ENCODE measurements at places on chromosomes 1 and 21. TPM values are rescaled to one million over a fixed set of nuclear protein-coding genes. Genes with fewer than 3 reads are reported as not detected.
A peak's percentile ranks its signal among the peaks of the same experiment; 100 is the strongest.

Gene ZBTB8OS
- total RNA-seq, result 18.1 TPM

DNA sequence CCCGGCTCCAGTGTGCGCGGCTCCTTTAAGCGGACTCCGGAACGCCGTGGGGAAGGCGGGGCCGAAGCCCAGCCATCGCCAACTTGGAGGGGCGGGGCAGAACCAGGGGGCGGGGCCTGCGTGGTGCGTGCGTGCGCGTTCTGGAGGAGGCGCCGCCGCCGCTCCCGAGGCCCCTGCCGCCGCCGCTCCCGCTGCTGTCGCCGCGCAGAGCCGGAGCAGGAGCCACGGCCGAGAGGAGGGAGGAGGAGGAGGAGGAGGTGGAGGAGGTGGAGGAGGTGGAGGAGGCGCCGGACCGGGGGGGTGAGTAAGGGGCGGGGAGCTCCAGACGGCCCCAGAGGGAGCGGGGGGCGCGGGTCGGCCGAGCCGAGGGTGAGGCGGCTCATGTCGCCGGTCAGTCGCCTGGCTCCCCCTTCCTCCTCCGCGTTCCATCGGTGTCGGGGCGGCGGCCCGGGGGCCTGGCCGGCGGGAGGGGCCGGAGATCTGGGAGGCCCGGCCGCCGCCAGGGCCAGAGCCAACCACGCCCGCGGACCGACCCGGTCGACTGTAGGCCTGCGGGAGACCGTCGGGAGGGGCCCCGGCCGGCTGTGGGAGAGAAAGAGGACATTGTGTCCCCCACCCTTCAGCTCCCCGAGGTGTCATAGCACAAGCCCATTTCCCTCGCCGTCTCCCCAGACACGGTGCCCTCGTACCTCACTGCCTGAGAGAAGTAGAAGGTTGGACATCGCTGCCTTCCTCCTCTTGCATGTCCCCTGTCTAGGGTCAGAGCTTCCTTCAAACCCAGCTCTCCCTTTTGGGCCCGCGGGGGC lies at the start of gene RAP1A:
Gene RAP1A, plus strand, starts transcription at position 155 of the 806 bp plus-strand sequence. CDS start 71,572 bp downstream, outside the sequence.
- H3K36me3 ChIP-seq, result no peaks in the 10 kb centered on the region
- DNase-seq, result peak; percentile 73
- H3K4me3 ChIP-seq, result peak within 1 kb of the TSS; percentile 92
- H3K4me1 ChIP-seq, result peaks cover 25% of the 10 kb centered on the region

DNA sequence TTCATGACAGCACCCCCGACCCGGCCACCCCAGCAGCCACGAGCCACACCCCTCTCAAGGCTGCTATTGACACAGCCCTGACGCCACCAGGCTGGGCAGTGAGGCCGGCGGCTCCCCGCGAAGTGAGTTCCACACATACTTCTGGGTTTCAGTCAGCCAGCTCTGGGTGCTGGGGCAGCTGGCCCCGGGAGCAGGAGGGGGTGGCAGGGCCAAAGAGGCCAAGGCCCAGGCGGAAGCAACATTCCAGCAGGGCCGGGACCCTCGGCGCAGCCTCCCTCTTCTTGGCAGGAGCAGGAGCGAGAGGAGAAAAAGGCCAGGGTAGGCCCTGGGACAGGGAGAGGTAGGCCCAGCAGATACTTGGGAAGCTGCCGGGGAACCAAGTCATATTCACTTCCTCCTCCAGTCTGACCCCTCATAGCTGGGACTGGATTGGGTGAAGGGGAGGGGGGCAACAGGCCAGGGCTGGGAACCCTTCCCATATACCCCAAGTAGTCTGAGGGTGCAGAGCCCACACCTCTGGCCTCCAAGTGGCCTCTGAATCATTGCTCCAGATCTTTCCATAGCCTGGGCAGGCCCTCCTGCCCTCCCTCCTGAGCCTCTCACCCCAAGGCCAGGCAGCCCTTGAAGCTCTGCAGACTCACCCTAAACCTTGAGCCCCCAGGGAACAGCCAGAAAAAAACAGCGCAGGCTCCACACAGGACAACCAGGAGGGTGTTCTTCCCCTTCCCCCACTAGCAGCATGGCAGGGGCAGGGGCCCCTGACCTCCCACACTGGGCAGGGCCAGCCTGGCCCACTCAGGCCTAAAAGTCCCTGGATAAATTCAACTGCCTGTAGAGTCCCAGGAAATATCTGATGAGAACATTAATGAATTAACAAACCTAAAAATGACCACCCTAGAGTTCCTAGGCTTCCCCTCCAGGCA lies 5.7 kb downstream of the HSPG2 start:
- DNase-seq, result no peak
- peaks cover 10% of the 10 kb centered on the region for H3K36me3 ChIP-seq
- H3K4me3 ChIP-seq, result no peak overlapping the region
- peak overlapping the region; percentile 88 for H3K27ac ChIP-seq
- H3K27me3 ChIP-seq, result no peaks in the 10 kb centered on the region

Gene PLXNA2
- total RNA-seq, result 53.4 TPM

Gene HHIPL2
- not detected for total RNA-seq

DNA sequence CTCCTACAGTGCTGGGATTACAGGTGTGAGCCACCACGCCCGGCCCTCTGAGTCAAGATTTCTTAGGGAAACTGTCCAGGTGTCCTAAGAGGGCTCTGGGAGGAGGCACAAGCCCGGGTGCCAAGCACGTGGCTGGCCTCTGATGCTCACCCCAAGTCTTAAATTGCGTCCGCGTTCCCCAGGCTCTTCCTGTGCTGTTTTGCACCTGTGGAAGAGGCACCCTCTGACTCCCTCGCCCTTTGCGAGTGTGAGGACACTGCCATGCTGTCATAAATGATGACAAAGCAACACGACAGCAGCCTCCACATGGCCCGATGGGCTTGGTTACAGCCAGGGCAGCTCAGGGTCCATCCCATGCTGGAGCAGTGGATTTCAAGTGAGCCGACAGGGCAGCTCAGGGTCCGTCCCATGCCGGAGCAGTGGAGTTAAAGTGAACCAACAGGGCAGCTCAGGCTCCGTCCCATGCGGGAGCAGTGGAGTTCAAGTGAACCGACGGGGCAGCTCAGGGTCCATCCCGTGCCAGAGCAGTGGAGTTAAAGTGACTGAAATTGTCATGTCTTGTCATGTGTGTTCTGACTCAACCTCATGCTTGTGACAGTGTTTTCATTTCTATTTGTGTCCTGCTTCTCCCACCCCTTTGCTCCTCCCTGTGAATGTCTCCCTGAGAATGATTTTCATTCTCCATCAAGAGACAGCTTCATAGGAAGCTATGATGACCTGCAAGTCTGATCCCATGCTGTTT lies 33.9 kb downstream of the PCNT start:
- no peaks in the 10 kb centered on the region for H3K4me1 ChIP-seq
- no peaks in the 10 kb centered on the region for H3K27me3 ChIP-seq
- no peak for DNase-seq
- no peak overlapping the region for H3K4me3 ChIP-seq
- no peak overlapping the region for H3K27ac ChIP-seq
- peaks cover 17% of the 10 kb centered on the region for H3K36me3 ChIP-seq

Gene SLC41A1
- total RNA-seq, result 5.3 TPM

Gene CLCA1
- not detected for total RNA-seq

Gene TRABD2B
- 1.7 TPM for total RNA-seq

DNA sequence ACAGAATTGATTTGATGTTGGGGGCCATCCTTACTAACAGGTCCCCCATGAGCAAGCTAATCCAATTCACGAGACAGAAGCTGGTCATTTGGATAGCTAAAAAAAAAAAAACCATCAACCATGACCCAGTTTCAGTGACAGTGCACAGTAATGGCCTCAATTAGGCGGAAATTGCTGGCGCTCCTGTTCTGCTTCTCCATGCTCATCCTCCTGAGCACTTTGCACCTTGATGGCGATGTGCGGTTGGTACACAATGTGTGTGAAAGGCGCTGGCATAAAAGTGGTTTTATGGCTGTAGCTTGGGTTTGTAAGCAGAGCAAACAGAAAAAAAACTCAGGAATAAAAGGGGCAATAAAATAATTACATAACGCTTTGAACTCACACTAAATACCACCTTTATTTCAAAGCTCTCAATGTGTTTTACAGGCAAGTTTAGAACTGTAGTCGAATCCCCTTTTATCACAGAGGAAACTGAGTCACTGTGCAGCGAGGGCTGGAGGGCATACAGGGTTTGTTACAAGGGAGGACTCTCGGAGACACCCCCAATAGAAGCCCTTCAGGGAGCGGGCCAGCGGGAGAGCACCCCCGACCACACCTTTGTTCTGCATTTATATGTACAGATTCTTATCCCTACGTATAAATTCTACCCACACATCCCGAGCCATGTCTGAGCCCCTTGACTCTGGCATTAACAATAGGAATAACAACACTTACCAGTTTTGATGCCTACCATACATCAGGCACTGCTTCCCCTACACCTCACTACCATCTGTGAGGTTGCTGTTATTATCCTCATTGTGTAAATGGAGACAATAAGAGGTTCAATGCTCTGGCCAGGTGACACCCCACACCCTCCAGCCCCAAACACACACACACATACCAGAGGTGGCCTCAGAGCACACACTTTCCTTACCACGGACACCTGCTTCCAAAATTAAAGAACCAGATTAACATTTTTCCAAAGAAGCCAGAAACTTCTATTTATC lies 213.5 kb upstream of the IRF2BP2 start:
- no peaks in the 10 kb centered on the region for H3K27me3 ChIP-seq
- DNase-seq, result no peak
- H3K4me3 ChIP-seq, result no peak overlapping the region
- H3K4me1 ChIP-seq, result no peaks in the 10 kb centered on the region

GRCh38 chr1:2405588-2406295 lies 6.6 kb downstream of the PEX10 start:
- no peak overlapping the region for H3K27ac ChIP-seq
- no peak overlapping the region for H3K4me3 ChIP-seq
- no peak for DNase-seq

DNA sequence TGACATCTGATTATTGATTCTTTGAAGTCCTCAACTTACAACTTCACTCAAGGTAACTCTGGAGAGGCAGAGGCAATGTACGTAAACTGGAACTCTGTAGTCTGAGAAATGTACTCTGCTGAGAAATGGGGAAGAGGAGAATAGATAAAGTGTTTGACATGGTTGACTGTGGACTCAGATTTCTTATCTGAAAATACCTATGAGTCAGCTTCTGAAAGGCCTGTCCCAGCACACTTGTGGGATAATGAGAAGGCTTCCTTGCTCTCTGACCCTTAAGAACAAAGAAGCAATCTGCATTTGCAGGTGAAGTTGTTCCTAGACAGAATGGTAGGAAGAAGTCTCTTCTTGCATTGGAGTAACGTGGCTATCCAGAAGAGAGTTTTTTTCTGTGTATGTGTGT lies 1573.5 kb downstream of the BRINP3 start:
- H3K27ac ChIP-seq, result no peak overlapping the region
- H3K4me3 ChIP-seq, result no peak overlapping the region
- DNase-seq, result no peak
- H3K27me3 ChIP-seq, result no peaks in the 10 kb centered on the region

DNA sequence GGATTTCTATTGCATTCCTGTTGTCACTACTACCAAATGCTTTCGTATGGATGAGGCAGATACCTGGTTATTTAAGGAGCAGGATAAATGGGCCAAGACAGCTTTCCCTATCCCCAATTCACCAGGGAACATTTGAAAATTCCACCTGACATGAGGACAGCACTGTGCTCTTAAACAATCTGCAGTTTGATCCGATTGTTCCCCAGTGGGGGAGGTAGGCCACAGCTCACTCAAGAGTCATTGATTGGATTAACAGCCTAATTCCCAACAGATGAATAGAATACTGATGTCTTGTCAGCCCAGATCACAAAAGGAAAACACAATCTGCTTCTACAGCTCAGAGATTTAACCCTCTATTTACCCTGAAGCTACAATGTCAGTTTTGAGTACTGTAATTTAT lies 123.9 kb downstream of the LHX4 start:
- H3K4me3 ChIP-seq, result no peak overlapping the region
- H3K27me3 ChIP-seq, result no peaks in the 10 kb centered on the region
- no peaks in the 10 kb centered on the region for H3K4me1 ChIP-seq

GRCh38 chr1:214021321-214021720 lies 33.5 kb downstream of the PROX1 start:
- no peaks in the 10 kb centered on the region for H3K27me3 ChIP-seq
- no peaks in the 10 kb centered on the region for H3K36me3 ChIP-seq
- H3K4me3 ChIP-seq, result no peak overlapping the region
- no peaks in the 10 kb centered on the region for H3K4me1 ChIP-seq
- DNase-seq, result no peak
- H3K27ac ChIP-seq, result no peak overlapping the region

GRCh38 chr1:77282866-77283539 lies 1.2 kb downstream of the AK5 start:
- peaks cover 75% of the 10 kb centered on the region for H3K27me3 ChIP-seq
- no peaks in the 10 kb centered on the region for H3K36me3 ChIP-seq
- H3K4me1 ChIP-seq, result peaks cover 10% of the 10 kb centered on the region
- peak overlapping the region; percentile 70 for H3K4me3 ChIP-seq
- no peak for DNase-seq
- H3K27ac ChIP-seq, result no peak overlapping the region

Gene IGSF3
- total RNA-seq, result 56.5 TPM

DNA sequence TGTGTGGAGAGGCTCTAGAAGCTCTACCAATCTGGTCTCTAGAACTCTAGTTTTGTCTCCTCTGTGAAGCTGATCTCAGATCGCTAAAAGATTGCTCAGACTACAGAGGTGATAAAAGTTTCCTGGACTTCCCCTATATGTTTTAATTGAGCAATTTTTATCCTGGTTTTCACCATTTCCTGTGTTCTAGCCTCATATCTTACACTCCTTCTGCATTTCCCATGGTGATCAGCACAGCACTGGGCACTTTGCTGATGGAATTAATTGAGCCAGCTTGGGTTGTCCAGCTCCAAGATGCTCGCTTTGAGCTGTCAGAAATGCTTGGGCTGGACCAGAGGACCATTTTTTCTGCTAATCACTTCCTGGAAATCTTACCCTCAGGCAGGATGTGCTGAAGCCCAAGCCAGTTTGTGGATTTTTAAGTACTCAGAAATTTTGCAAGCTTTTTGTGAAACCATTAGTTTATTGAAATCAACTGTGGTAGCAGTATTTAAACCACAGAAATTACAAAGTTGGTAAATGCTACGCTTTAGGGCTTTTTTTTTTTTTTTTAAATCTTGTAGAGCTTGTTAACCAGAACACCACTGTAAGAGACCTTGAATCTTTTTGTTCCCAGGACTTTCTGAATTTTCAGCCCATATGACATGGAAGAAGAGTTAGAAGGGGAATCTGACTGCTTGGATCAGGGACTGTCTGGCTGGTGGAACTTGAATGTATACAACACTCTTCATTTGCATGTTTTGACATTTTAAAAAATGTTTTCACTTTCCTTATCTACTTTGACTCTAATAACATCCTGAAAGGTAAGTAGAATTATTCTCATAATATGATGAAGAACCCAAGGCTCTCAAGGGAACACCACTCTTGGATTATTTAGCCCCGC lies 28.4 kb downstream of the CD48 start:
- DNase-seq, result no peak
- H3K27ac ChIP-seq, result no peak overlapping the region
- no peaks in the 10 kb centered on the region for H3K36me3 ChIP-seq
- peaks cover 7% of the 10 kb centered on the region for H3K4me1 ChIP-seq

- no peak overlapping the region for H3K27ac ChIP-seq
- no peak for DNase-seq
- no peaks in the 10 kb centered on the region for H3K27me3 ChIP-seq
- no peaks in the 10 kb centered on the region for H3K36me3 ChIP-seq
- H3K4me1 ChIP-seq, result no peaks in the 10 kb centered on the region
Measured at GRCh38 chr1:190327271-190327670, 150.4 kb downstream of the BRINP3 start.

- no peak overlapping the region for H3K4me3 ChIP-seq
- H3K36me3 ChIP-seq, result no peaks in the 10 kb centered on the region
- H3K27me3 ChIP-seq, result no peaks in the 10 kb centered on the region
- no peak for DNase-seq
- H3K4me1 ChIP-seq, result peaks cover 9% of the 10 kb centered on the region
Measured at GRCh38 chr1:45557422-45557944, 6.9 kb downstream of the AKR1A1 start.

- DNase-seq, result no peak
- H3K4me3 ChIP-seq, result no peak overlapping the region
- H3K27me3 ChIP-seq, result no peaks in the 10 kb centered on the region
- H3K27ac ChIP-seq, result peak overlapping the region; percentile 56
- no peaks in the 10 kb centered on the region for H3K36me3 ChIP-seq
- H3K4me1 ChIP-seq, result no peaks in the 10 kb centered on the region
Measured at GRCh38 chr1:234933475-234933874, 195.2 kb downstream of the TOMM20 start.
